Activated CD8-positive, alpha-beta memory T cell treated with anti-CD3 and anti-CD28 coated beads, Interleukin-2, amount 50 U/mL, for 48 hours (primary cell): ENCODE measurements at places on chromosomes 2 and 18.

DNA sequence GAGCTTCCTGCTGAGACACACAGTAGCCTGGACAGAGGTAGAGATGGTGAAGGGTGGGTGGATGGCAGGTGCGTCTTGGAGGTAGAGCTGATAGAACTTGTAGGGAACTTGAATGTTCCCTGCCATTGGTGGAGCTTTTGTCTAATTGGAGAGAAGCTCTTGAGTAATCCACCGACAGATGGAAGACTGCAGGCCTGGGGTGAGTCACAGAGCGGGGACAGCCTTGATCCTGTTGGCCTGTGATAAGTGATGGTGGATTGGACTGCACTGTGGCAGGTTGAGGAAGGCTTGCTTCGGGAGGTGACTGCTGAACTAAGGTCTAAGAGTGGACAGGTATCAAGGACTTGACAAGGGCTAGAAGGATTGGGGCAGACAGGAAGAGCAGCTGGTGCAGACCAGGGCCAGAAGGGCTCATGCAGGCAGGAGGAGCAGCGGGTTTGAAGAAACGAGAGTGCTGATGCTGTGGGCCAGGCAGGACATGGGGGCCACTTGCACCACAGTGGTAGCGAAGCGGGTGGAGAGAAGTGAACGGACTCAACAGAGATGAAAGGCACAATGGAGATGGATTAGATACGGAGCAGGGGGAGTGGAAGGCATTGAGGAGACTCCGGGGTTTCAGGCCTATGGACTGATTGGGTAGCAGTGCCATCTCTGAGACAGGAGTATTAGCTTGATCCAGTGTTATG lies 16.3 kb downstream of the CABLES1 start:
- no peak for DNase-seq

- no peak for DNase-seq
Measured at GRCh38 chr18:5166606-5167280, 30.3 kb downstream of the AKAIN1 start.

DNA sequence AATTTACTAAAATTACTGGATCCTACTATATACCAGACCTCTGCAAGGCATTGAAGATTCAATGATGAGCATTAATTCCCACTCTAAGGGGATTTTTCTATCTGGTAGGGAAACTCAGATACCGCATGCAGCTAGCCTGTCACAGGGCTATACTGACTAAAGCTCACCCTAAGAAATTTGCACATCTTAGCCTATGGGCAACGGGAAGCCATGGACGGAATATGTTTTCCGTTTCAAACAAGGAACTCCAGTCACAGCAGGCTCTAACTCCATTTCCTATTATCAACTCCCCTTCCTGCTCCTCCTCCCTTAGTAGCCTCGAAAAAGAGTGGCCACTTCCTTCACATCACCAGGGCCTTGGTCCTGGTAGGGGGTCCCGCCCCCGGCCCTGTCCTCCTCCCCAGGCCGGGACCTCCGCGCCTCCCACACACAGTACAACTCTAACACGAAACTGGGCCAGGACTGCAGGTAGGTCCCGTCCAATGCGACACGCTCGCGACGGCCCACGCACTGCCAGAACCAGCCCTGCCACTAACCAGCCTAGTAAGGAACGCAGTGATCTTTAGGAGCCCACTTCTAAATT lies 659 bp upstream of the COX5B start:
- peak; percentile 76 for DNase-seq

DNA sequence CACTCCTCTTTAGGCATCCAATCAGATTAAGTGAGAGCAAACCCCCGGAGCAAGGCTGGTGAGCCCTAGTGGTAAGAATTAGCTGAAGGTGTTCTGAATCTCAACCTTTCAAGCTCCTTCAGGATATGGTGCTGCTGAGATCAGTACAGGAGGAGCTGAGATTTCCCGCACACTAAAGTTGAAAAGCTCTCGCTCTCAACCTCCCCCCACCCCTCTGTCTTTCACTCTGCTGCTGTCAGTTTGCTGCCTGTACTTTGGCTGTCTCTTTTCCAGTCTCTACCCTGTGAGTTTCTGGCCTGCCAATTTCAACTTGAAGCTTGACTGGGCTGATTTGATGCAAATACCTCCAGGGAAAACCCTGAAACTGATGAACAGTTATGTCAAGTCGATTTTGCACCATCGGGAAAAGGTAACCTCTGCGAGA lies 15.7 kb downstream of the ZEB2 start:
- no peak for DNase-seq

GRCh38 chr2:184920451-184920965 lies 322.2 kb downstream of the ZNF804A start:
- DNase-seq: no peak

- DNase-seq: no peak
Measured at GRCh38 chr18:12606592-12607315, 51.2 kb downstream of the SPIRE1 start.

DNA sequence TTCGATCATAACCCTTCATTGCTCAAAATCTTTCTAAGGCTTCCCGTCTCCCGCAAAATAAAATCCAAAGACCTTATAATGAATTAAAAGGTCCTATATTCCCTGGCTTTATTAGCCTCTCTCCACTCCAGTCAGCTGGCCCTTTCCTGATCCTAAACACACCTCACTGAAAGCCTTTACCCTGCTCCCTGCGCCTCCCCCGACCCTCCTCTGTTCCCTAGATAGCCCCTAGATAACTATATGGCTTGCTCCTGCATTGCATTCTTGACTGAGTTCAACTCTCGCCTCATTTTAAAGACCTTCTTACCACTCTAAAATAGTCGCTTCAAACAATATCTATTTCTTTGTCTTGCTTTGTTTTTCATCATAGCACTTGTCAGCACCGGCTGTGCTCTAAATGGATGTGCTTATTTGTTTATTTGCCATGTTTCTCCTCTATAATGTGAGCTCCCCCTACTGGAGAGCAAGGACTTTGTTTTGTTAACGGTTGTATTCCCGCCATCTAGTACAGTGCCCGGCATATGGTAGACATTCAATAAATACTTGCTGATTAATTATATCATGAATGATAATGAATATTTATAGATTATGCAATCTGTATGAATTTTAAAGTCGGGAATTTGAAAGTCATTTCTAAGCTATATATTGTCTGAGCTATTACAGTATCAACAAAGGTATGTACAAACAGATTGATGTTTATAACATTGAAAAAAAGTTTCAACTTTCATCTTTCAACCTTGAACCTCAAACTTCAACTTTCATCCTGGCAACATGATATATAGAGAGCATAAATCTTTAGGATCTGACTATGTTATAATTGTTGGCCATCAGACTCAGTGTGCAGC lies 32.4 kb upstream of the VIT start:
- no peak for DNase-seq

DNA sequence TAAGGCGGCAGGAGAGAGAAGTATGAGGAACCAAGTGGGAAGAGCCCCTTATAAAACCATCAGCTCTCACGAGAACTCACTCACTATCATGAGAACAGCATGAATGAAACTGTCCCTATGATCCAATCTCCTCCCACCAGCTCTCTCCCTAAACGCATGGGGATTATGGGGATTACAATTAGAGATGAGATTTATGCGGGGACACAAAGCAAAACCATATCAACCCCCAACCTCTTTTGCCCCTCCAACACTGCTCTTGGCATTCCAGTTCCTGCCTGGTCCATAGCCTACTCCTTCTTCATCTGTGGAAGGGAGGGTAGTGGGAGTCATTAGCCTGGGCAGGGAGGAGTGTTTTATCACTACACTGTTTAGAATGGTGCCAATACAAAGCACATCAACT lies 1.4 kb upstream of the EHD3 start:
- DNase-seq: no peak

GRCh38 chr2:15494877-15495276 lies 66.3 kb downstream of the NBAS start:
- no peak for DNase-seq

GRCh38 chr2:144181001-144181400 lies 338.9 kb downstream of the ZEB2 start:
- DNase-seq: no peak

DNA sequence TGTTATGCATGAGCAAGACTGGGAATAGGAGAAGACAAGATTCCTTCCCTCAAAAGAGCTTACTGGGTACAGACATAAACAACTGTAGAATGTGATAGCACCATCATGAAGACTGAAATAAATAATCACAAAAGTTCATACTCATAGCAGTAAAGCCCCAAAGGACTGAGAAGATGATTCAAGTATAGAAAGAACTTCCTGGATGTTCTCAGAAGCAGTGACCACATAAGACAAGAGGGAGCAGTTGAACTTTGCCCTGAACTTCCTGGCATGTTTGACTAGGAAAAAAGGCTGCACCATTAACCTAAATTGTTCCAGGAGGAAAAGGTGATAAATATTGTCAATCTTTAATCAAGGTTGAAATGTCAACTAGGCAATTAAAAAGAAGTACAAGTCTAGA lies 57.8 kb upstream of the CCDC141 start:
- no peak for DNase-seq

DNA sequence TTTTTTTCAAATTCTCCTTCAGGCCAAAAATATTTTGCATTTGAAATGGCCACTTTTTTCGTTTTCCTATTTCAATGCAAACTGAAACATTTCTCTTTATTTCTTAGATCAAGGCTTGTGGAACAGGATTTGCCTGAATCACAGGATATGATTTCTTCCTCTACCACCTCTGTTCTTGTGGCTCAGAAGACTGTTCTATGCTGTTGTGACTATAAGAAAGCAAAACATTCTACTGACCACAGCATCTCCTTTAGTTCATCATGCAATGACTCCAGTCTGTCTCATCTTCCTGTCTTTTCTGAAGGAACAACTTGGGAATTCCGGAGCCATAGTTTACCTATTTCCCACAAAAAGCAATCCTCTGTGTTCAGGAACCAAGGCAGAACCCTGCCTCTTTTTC lies 16.2 kb upstream of the ZNF512 start:
- DNase-seq: no peak

- DNase-seq: no peak
Measured at GRCh38 chr2:133200684-133201421, 367.4 kb downstream of the NCKAP5 start.

DNA sequence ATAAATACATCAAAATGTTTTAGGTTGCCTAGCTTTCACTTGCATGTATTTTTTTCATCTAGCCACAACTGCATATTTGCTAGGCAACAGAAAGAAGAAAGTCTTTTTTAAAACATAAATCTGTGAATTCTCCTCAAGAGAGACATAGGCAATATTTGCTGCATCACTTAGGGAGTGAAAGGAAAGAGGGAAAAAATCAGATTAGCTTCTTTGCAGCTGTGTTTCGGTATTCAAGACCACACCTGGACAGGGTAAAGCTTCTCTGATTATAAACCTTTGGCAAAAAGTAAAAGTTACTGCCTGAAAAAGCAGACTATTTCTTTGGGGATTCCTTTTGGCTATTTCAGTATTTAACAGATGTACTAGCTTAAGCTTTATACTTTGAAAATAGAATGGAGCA lies 280.9 kb upstream of the ZSWIM2 start:
- DNase-seq: no peak

GRCh38 chr18:46070815-46071652 lies 1.0 kb downstream of the PSTPIP2 start:
- DNase-seq: peak; percentile 67
